Activated T-cell treated with anti-CD3 and anti-CD28 coated beads, Interleukin-2, amount 50 U/mL, for 48 hours (primary cell): ENCODE measurements at places on chromosomes 16 and 17.
A peak's percentile ranks its signal among the peaks of the same experiment; 100 is the strongest.

- DNase-seq, result no peak
Measured at GRCh38 chr16:89855986-89856385, 17.4 kb upstream of the TCF25 start.

- DNase-seq, result no peak
Measured at GRCh38 chr16:23700509-23700908, 12.5 kb downstream of the ERN2 start.

- DNase-seq, result no peak
Measured at GRCh38 chr16:49811644-49812334, 44.1 kb downstream of the ZNF423 start.

DNA sequence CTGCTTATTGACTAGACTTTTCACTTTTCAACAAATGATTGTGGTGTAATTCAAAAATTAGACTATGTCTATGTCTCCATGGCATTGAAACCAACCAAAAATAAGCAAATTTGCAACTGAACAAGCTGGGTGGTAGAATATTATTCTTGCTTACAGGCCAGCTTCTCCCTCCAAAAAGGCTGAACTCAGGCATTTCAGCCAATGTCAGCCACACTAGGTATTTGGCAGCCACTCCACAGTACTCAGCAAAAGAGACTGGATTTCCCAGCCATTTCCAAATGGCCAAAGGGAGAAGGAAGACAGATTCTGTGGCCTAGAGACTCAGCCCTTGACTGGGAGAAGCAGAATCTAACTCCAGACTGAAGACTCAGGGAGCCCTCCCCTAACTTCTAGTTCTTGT, 121.8 kb upstream of the IRX5 start:
- no peak for DNase-seq

DNA sequence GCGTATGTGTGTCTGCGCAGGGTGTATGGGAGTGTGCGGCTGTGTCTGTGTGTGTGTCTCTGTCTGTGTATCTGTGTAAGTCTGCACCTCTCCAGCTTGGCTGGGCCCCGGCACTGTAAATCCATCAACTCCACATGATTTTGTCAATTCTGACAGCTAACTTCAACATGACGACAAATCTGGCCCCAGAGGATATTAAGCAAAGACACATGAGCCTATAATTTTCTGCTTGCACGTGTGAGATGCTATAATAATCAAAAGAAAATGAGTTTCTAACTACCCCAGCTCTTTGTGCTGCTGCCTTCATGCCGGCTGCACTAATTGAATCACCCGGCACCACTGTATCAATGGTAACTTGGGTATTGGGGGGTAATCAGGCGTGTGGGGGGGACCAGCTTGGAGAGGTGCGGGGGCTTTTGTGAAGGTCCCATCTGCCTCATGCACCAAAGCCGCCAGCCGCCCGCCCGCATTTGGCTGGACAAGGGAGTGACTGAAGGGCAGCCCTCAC, 57.6 kb upstream of the LHX1 start:
- DNase-seq, result no peak

GRCh38 chr17:43831633-43832032, 1.3 kb downstream of the MPP3 start:
- no peak for DNase-seq

DNA sequence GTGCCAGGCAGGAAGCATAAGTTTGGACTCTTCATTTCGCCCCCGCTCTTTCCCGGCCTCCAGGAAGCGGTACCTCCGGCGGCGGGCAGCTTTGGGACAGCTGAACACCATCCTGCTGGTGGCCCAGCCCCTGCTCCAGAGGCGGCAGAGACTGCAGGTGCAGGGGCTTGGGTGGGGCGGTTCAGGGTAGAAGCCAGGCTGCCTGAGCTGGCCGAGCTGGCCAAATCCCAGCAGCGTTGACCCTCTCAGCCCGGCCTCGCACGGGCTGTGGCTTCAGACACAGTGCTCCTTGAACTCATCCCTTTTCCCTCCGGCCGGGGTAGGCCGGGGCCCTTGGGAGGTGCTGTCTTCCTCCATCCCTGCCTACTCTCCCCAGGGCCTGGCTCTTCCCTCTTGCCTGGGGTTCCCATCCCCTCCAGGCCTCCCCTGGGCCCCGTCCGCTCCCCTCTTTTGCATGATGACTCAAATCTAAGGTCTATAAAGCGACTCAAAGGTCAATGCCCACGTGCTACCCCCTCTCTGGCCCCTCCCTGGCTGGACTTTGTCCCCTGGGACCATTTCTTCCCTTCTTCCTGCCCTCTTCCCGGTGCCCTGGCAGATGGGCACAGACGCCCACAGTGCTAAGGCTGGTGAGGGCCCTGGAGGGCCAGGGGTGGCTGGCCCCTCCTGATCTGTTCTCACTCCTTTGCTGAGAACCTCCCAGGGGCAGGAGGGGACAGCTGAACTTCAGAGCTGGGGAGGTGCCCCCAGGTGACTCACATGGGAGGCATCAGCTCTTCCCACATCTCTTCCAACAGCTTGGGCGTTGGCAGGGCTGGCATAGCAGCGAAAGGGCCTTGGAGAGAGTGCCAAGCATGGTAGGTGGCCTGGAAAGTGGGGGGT, 22.7 kb downstream of the MYO15B start:
- DNase-seq, result no peak

GRCh38 chr16:74372369-74372768, 3.7 kb upstream of the NPIPB15 start:
- no peak for DNase-seq

GRCh38 chr17:72717276-72717675, 375.2 kb downstream of the SLC39A11 start:
- DNase-seq, result no peak

DNA sequence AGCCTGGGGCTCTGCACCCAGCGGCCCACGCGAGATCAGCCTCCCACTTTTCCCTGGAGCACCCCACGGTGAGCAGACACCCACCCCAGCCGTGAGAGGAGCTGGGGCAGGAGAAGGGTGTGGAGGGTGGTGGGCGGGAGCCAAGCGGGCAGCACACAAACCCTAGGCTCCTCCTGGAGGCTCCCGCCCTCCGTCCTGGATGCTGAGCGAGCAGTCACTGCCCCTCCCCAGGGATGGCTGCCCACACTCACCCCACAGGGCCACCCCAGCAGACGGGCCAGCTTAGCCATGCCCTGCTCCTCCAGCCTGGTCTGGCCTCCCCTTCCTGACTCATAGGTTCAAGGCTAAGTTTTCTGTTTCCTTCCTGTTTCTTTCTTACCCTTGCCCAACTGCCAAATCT, 15.7 kb upstream of the ABCC3 start:
- DNase-seq, result no peak

DNA sequence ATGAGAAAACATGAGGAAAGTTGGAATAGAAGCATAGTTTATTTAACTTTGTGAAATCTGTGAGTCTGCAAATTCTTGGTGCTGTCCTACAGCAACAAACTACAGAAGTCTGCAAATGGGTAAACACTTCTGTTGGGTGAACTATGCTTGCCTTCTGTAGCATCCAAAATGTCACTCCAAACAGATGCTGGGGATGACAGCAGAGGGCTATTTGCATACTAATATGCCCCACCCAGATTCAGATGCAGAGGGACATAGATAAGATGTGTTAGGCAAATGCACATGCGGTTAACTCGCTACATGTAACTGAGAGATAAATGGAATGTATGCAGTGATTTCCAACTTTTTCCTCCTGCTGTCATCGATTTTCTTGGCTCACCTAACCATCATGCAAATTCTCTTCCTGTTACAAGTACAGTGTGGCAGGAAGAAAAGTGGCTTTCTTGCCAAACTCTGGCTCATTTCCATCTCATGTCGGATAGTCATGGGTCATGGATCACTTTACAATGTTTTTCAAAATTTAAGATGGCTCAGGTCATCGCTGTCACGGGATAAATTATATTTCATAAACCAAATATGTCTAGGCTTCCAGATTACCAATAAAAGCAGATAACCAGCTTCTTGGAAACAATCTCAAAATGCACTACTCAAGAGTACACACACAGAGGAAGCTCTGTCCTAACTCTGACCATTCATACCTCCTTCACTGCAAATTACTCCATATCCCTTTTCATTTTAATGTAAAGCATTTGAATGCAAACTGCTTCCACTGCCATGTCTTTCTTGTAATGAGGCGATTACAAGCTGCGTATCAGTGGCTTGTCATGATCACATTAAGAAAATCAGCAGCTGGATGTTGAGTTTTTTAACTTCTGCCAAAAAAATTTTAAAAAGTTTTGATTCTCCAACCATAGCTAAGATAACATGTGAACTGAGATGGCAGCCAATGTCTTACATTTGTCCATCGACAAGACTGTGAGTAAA, 47.7 kb downstream of the ADAMTS18 start:
- no peak for DNase-seq

DNA sequence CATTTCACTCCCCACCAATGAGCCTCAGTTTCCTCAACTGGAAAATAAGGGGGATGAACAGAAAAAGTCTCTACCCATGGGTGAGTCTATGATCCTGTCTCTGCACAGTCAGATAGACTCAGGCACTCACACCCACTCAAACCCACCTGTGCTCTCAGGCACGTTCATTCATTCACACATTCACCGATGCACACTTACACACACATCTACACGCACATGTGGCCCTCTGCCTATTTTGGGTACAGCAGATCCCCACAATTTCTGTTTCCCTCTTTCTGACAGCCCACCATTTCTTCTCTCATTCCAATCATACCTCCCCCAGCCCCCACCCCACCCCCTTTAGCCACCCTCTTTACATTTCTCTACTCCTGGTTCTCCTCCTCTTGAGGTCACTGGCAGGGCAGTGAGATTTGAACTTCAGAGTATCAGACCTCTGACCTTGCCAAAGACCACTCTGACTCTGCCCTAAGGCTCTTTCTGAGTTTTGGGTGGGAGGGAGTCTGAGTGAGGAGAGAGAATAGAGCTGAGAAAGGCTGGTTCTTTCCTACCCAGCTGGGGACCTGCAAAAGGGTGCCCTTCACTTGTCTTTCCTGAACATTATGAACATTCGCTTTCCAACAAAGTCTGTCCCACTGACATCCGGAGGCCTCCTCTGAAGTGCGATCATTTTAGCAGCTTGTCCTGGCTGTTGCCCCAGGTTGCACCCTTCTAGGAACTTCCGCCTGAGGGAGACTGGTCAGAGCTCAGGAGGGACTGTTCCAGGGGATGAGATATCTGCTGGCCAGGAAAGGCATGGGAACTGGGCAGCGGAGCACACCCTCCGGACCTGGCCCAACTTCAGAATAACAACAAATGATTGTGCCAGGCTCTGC, 10.1 kb upstream of the COL1A1 start:
- peak; percentile 13 for DNase-seq

DNA sequence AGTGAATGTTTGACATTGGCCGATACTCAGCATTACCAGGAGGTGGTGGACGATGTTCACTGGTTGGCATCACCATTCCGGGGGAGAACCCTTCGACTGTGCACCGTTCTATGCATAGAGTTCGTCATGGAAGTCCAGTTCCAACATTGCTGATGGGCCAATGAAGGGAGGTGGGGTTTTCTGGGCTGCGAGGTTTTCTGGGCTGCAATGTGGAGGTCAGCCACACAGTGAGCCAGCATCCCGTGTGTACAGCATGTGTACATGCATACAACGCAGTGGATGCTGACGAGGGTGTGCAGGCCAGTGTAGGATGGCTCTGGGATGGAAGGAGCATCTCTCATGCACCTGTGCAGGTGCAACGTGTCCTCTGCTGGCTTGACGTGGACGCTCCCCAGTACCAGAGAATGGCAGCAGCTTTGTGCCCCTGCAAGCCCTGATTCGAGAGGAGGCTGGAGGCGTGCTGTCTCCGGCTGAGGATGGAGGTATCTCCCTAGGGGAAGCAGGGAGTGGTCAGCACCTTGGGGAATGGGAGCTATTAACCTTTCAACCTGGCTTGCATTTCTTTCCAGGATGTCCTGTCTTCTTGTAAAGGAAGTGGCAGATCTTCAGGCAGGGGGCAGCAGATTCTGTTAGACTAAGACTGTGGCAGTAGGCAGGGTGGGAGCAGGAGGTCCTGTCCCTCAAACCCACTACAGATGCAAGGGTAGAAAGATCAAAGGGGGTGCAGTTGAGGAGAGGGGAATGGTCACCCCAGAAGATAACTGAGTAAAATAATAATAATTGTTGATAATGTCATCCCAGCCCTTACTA, 98.2 kb downstream of the CYLD start:
- DNase-seq, result peak; percentile 11

- DNase-seq, result no peak
Measured at GRCh38 chr17:74271901-74272561, 2.0 kb upstream of the DNAI2 start.

DNA sequence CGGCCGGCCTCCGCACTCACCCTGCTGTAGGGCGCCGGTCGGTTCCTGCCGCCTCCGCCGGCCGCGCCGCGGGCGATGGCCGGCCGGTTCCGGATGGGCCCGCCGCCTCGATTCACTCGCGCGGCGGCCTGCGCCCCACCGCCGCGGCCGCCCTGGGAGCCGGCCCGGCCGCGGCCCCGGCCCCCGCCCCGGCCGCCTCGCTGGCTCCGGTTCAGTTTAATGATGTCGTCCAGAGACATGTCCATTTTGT, 158 bp downstream of the ALYREF start:
- no peak for DNase-seq

GRCh38 chr16:80459331-80459777, 81.4 kb upstream of the DYNLRB2 start:
- no peak for DNase-seq

DNA sequence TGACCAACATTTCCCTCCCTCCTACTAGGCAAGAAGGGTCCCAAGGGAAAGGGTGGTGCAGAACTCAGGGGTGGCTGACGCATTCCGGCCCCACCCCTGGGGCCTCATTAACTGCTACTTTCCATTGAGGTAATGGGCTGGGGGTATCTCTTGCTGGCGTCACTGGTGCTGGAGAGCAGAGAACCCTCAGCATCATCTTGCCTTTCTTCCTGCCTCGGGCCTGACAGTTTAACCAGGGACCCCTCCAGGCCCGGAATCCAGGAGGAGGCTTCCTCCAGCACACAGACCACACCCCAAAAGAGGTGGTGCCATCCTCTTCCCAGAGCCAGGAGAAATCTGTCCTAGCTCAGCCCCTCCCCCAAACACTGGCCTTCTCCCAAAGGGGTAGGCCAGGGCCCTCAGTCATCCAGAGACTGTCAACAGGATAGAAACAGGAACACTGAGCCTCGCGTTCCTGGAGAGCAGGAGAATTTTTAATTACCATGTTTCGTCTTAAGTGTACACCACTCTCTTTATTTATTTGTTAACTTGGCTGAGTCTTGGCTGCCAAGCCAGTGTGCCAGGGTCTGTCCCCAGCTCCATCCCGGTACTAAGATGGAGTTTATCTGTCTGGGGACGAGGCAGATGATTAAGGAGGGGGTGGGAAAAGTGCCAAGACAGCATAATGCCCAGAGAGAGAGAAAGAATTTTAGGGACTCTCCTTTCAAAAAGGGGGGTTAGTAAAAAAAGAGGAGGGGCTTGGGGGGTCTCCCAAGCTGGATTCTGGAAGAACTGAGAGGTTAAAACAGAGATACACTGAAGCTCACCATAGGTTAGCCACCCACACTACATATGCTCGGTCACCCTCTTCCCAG, 5.1 kb downstream of the ETV4 start:
- DNase-seq, result no peak
